Bronchial epithelial cell (primary cell): ENCODE measurements at places on chromosomes 16 and 17. TPM values are rescaled to one million over a fixed set of nuclear protein-coding genes. Genes with fewer than 3 reads are reported as not detected.
A peak's percentile ranks its signal among the peaks of the same experiment; 100 is the strongest.

DNA sequence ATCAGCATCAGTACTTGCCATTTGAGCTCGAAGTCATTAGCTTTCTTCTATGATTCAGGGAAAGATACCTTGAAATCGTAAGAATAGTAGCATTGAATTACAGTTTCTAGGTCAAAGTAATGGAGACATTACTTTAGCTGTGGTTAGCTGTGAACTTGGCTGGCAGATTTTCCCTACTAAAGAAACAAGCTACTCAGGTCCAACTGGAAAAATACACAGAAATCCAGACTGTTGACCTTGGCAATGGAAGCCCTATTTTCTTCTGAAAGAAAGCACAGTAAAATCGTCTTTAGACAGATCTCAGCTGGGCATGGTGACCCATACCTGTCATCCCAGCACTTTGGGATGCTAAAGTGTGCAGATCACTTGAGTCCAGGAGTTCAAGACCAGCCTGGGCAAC is 13.4 kb upstream of the DNAJA2 start:
- DNase-seq, result no peak

DNA sequence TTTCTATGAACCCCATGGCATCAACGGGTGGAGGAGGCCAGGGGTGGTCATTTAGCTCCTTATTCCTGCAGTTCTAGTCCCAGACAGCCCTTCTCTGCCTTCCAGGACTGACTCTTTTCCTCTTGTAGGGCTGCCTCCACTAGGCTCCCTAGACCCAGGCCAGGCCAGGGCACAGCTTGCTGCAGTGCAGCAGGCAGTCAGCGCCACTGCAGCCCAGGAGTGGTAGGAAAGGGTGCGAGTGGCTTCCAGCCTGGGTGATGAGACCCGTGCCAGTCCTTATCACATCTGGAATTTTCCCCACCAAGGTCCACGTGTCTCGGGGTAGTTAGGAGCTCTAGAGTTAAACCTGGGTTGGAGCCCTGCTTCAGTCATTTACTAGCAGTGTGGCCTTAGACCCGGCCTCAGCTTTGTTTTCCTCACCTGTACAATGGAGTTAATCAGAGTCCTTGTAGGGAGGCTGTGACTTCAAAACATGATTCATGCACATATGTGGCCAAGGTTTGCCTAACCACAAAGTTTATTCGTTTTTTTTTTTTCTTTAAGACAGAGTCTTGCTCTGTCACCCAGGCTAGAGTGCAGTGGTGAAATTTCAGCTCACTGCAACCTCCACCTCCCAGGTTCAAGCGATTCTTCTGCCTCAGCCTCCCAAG is 4.7 kb downstream of the SLC5A11 start:
- peak; percentile 79 for DNase-seq

GRCh38 chr17:81258292-81258691 is 19.2 kb downstream of the NDUFAF8 start:
- no peak for DNase-seq

Gene CX3CL1
- total RNA-seq, result under 0.01 TPM in 1 of 2 replicates, not detected in the other

DNA sequence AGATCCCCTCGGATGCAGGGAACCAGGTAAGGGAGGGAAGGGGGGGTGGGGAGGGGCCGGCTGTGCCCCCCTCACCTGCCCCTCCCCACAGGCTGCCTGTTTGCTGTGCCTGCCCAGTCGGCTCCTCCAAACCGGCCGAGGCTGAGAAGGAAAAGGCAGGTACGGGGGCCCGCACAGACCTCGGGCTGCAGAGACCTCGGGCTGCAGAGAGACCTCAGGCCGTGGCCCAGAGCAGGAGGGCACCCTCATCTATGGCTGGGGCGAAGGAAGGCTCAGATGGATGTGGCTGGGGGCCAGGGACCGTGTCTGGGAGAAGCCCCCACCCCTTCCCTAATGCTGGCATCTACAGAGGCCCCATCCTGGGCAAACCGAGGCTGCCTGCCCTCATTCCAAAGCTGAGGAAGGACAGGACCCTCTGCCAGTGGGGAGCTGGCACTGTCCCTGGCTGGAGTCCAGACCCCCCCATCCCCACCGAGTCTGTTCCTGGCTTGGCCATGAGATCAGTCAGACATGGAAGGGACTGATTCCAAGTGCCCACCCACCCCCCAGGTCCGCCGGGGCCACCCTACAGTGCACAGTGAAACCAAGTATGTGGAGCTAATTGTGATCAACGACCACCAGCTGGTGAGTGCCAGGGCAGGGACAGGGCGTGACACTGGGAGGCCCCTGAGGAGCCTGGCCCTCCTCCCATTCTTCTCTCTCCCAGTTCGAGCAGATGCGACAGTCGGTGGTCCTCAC is 13.7 kb downstream of the ADAM11 start:
- no peak for DNase-seq

GRCh38 chr16:51181503-51181811 is 30.4 kb upstream of the SALL1 start:
- no peak for DNase-seq

- no peak for DNase-seq
Observed at GRCh38 chr17:49249292-49249794, 18.8 kb upstream of the PHOSPHO1 start.

Gene VEZF1
- total RNA-seq, result 17.3 and 23.2 TPM in 2 replicates

- DNase-seq, result no peak
Observed at GRCh38 chr17:34378664-34379101, 15.7 kb upstream of the CCL1 start.

Gene EVPLL
- total RNA-seq, result 10.3 and 14.6 TPM in 2 replicates

DNA sequence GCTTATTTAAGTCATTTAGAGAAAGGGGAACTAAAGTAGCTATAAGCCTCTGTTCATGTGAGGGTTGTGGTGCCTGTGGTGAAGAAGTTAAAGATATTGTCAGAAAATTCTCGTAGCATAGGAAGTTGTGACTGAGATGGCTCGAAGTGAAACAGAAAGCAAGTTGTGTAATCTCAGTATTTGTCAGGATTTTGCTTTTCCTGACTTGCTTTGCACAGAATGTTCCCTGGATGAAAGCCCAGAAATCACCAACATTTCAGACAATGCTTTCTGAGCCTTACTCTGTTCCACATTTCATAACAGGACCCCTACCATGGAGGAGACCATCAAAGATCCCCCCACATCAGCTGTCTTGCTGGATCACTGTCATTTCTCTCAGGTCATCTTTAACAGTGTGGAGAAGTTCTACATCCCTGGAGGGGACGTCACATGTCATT is 10.6 kb downstream of the CALCOCO2 start:
- peak; percentile 32 for DNase-seq

DNA sequence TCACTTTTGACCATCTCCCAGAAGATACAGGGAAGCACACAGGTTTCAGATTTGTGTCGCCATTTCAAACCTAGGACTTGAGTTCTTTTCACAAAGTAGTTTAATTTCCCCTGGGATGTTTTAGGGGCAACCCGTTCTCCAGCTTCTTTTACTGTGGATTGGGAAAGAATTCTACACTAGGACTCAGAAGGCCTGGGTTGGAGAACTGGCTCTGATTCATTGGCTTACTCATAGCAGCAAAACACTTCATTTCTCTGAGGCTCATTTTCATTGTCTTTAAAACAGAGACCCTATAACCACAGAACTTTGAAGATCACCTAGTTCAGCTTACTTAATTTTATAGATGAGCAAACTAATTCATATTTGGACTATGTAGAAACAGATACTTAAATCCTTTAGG is 175.9 kb upstream of the SALL1 start:
- peak; percentile 37 for DNase-seq

Gene ACSM2A
- not detected in 2 replicates for total RNA-seq

Gene MMP28
- 18.7 and 42.6 TPM in 2 replicates for total RNA-seq

DNA sequence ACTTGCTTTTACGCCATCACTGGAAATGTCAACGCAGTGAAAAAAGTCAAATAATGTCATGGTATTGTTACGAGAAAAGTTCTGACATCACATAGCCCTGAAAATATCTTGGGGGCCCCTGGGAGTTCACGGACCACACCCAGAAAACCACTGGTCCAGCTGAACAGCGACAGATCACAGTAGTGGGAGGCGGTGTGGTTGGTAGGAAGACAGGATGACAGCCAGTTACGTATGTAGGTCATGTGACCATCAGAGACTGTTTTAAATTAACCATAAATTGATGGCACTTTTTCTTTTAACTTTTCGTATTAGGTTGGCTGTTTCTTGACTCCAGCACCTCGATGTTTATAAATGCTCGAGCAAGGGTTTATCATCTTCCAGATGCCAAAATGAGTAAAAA is 11.9 kb downstream of the ERCC4 start:
- DNase-seq, result no peak

Gene HNF1B
- not detected in 2 replicates for total RNA-seq

GRCh38 chr16:84647828-84648594 is at the start of gene KLHL36:
Gene KLHL36, plus strand, starts transcription at chr16:84648511. Its CDS starts 2,357 bp downstream, at chr16:84650868.
- no peak for DNase-seq

Gene AGRP
- total RNA-seq, result not detected in 2 replicates

- DNase-seq, result peak; percentile 100
Observed at GRCh38 chr17:76597156-76598003, 11.7 kb upstream of the ST6GALNAC2 start.

- no peak for DNase-seq
Observed at GRCh38 chr16:12009922-12010321, 33.4 kb downstream of the SNX29 start.

Gene CETP
- total RNA-seq, result not detected in 2 replicates

Gene CAVIN1
- total RNA-seq, result 126 and 159 TPM in 2 replicates

Gene CCL5
- 0.26 TPM in 1 of 2 replicates, not detected in the other for total RNA-seq

- no peak for DNase-seq
Observed at GRCh38 chr17:50130559-50131305, 772 bp upstream of the SAMD14 start.

DNA sequence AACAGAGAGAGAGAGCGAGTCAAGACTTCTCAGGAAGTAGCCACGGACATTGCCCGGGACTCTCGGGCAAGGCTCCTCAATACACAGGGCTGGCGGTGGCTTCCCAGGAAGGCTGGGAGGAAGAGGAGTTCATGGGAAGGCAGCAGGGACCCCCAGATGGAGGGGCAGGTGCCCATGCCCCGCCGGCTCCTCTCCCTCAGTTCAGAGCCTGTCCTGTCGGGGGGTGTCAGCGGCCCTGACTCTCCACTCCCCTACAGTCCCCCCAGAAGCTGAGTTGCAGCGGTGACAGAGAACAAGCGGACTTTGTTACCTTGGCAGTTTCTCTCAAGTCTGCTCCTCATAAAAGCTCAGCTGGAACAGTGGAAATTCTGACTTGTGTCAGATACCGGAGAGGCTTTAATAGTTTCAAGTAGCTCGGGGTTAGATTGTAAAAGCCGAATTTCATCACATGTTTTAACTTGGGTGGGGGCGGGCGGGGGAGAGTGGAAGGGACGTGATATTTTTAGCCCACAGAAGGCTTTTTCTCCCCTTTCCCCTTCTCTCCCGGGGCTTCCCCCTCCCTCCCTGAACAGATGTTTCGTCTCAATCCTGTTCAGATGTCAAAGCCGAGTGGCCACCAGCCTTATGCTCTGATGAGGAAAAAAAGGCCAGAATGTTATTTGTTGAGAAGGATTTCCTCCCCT is 65.2 kb downstream of the NKD1 start:
- no peak for DNase-seq

Gene SEPTIN12
- total RNA-seq, result not detected in 2 replicates

DNA sequence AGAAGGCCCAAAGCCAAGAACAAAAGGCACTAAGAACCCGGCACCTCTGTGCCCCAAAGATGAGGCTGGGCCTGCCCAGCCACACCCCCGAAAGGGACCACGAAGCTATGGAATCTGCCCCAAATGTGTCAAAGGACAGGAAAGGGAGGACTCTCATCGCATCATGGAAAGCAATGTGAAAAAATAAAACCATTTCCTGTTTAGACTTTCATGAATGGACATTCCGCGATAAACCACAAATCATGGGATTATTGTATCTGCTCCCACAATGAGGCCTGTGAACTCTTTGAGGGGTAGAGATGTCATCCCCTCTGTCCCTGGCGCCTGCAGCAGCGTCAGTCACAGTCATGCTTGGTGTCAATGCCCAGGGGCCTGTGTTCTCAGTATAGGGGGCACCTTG is 135.0 kb downstream of the COPRS start:
- no peak for DNase-seq

GRCh38 chr17:19996502-19996901 is 12.7 kb upstream of the SPECC1 start:
- DNase-seq, result peak; percentile 8

DNA sequence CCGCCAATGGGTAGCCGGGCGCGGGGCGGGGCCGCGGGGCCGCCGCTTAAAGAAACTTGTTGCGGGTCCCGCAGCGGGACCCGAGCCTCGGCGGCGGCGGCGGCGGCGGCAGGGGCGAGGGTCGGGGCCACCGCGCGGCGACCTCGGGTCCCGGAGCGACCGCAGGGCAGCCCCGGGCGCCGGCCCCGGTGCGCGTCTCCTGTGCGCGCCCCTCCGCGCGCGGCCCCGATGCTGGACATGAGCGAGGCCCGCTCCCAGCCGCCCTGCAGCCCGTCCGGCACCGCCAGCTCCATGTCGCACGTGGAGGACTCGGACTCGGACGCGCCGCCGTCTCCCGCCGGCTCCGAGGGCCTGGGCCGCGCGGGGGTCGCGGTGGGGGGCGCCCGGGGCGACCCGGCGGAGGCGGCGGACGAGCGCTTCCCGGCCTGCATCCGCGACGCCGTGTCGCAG is at the start of gene SOX8:
Gene SOX8 (plus strand): TSS at position 76 of the 450 bp plus-strand sequence. CDS start 153 bp downstream, at position 229.
- DNase-seq, result no peak

DNA sequence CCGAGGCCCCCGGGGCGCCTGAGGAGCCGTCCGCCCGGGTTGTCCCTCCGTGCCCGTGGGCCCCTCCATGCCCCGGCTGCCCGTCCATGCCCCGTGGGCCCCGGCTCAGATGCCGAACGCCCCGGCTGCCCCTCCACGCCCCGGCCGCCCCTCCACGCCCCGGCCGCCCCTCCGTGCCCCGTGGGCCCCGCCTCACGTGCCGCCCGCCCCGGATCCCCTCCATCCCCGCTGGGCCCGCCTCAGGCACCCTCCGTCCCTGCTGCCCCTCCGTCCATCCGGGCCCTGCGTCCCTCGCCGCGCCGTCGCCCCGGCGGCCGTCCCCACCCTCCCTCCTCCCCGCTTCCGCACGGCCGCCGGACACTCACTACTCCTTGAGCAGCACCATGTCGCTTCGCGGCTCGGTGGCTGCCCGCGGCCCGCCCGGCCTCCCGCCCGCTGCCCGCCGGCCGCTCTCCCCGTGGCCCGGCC is 382 bp downstream of the PITPNA start:
- no peak for DNase-seq

Gene SLC13A2
- total RNA-seq, result not detected in 2 replicates

Gene HOXB5
- not detected in 2 replicates for total RNA-seq

Gene HYDIN
- 0.38 and 1.3 TPM in 2 replicates for total RNA-seq

Gene ULK2
- total RNA-seq, result 14.7 and 24.5 TPM in 2 replicates

DNA sequence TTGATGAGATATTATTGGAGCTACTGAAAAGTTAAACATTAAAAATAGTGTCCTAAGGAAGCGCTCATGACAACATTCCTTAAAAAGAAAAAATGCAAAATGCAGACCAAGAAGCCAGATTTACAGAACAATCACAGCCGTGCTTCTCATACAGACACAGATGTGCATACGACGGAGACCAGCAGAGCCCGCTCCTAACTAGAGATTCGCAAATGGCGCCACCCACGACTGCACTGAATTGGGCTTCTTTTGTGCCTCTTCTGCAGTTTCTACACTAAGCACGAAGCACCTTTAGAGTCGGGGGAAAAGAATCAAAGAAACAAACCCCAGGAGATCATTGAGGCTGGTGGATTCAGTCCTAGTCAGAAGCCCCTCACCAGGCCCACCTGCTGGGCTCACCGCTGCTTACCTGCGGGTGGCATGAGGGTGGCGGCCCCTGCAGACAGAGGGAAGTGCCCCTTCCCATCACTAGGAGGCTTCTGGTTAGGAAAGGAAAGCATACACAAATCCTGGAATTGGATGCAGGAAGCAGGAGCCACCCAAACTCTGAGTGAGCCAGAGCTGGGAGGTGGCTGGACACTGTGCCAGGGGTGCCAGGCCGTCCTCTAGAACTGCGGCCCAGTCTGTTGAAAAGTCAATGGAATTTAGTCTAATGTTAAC is 64.9 kb upstream of the CHMP6 start:
- DNase-seq, result no peak
